ENCODE measurements at places on chromosomes 5 and 9.

GRCh38 chr9:124357721-124358361, 57.4 kb downstream of the PSMB7 start:
- no peak for DNase-seq

DNA sequence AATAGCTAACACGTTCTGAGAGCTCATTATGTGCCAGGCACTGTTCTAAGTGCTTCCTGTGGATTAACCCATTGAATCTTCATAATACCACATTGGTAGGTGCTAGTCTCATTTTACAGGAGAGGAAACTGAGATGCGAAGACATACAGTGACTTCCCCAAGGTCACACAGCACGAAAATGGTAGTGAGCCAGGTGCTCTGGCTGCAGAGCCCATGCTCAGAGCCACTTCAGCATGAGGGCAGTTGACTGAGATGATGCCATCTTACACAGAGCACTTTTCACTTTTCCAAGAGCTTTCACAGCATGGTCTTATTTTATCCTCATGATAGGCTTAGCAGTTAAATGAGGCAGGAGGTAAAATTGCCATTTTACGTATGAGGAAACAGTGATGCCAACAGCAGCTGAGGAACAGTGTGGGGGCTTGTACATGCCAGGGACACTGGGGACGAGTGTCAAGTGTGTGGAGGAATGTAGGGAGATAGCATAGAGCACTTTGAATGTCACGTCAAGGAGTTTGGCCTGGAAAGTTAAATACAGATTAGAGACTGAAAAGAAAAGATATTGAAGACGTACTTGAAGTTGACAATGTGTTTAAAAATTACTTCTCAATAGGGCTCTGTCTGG, 180.0 kb downstream of the KIF4B start:
- no peak for DNase-seq

DNA sequence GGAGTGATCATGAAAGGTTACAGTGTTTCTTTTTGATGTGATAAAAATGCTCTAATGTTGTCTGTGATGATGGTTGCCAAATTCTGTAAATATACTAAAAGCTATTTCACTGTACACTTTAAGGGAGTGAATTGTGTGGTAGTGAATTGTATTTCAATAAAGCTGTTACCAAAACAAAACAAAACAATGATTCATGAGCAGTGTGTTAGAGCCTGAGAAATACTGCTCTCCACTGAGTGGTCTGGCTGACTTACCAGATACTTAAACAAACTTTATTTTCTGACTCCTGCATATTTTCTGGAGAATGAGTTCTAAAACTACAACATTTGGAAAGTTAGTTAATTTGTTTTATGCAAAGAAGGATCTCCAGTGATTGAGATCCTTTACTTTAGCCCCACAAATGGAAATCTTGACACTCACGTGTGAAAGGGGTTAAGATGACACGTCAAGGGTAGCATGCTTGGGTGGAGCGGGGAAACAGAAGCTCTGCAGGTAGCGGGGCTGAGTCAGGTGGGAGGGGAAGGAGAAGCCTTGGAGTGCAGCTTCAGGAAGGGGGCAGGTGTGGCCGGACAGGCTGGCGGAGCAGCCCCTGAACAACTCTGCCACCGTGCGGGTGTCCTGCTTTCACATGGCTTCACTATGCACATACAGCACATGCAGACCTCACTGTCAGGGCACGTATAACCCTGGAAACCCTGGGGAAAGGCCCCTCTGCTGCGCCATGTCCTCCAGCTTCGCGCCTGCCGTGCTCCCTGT, 256.7 kb downstream of the IRX1 start:
- DNase-seq = no peak

DNA sequence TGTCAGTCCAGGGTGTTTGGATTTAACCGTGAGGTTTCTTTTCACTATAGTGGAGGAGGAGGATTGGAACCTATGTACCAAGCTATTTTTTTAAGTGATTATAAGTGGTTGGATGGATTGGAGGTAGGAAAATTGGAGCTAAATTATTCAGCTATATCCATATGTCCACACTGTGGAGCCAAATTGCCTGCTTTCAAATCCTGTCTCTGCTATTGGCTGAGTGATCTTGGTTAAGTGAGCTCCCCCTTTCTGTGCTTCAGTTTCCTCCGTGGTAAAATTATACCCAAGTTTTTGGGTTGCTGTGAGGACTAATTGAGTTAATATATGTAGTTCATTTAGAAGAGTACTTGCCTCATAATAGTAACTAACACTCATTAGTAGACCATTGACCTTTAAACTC, 2.5 kb downstream of the CENPP start:
- DNase-seq = no peak

DNA sequence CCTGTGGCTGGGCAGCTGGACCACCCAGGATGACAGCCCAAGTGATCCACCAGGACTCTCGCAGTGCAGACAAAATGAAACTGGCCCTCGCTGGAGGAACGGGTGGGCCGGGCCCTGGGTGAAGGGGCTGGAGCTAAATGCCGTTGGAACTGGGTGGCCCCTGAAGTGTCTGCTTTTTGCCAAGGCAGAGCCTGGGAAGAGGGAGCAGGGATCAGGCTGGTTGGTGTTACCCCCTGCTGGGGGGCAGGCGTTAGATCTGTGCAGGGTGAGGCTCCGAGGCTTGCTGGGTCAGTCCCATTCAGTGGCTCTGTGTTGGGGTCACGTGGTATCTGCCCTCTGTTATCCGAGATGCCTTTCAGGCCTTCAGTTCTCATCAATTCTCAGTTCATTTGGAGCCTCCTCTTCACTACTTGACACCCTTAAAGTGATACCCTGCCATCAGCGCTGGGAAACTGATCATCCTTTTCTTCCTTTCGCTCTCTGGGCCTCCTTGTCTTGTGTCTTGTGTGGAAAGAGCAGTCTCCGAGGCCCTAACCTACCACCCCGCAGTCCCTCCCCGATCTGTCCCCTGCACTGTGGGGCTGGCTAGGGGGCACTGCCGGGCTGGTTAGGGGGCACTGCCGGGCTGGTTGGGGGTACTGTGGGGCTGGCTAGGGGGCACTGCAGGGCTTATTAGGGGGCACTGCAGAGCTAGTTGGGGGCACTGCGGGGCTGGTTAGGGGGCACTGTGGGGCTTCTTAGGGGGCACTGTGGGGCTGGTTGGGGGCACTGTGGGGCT, 37.3 kb downstream of the COL5A1 start:
- no peak for DNase-seq

DNA sequence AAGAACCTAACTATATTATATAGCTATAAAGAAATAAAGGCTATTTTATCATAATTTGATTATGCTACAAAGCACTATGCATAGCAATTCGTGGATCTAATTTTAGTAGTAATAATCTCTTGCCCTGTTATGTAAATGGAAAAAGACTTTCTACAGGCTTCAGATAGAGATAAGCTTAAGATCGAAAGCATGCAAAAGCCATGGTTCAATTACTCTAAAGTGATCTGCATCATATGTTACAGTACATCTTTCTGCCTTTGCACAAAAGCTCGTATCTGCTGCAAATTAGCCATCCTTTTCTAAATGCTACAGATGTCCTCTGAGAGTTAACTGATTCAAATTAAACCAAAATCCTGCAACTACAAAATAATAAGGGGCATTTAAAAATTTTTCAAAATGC, 234.8 kb upstream of the TMEM161B start:
- no peak for DNase-seq

- no peak for DNase-seq
Observed at GRCh38 chr5:122879076-122879475, 33.7 kb downstream of the SNX24 start.

GRCh38 chr5:3845230-3845629, 249.6 kb downstream of the IRX1 start:
- DNase-seq = no peak

DNA sequence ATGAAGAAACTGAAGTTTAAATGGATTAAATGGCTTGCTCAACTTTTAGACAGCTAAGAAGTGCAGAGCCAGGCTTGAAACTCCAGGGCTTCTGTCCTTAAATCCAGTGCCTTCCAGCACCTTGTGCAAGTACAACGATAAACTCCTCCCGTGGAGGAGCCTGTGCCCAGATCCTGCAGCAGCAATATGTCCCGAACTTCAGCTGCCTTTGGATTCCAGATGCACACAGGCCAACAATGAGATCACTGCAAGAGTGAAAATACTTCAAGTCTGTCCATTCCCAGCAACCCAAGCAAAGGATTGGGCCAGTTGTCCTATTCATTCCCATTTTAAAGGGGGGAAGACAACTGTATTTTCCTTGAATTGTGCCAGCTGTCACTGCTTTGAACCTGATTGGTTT, 199.6 kb downstream of the CRB2 start:
- no peak for DNase-seq

DNA sequence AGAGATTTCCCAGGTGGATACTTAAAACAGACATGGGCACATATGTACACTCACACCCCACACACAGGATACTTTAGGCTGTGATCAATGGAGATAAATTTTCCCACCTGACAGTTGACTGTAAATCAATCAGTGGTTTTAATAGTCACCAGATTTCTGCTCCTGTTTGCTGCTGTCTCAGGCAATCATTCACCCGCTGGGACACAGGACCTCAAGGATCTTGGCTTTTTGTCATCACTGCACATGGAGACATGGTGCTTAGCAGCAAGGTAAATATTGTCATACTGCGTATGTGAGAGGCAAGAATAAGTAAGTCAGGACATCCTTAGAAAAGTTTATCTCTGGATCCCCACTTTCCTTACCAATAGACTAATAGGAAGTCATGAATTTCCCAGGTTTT, 60.8 kb upstream of the KLF9 start:
- no peak for DNase-seq

DNA sequence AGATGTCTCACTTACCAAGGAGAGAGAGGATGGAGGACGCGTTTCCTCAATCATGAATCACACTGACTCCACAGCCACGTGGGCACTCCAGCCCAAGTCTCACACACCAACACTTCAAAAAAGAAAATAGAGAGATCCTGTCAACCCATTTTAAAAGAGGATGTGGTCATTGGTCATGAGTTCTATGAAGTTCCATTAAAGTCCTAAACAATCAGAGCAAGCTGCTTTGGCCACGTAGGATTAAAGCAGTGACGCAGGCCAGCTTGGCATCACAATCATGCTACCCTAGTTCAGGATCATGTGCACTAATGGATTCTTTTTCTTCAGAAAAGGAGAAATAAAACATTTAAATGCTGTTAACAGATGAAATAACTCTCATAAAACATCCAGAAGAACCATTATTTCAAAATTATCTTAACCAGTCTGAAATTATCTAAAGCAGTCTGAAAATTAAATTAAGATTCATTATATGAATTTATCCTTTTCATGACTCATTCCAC, 108.1 kb downstream of the SEMA5A start:
- no peak for DNase-seq

GRCh38 chr5:78640662-78641474, 7.7 kb downstream of the LHFPL2 start:
- DNase-seq = no peak

DNA sequence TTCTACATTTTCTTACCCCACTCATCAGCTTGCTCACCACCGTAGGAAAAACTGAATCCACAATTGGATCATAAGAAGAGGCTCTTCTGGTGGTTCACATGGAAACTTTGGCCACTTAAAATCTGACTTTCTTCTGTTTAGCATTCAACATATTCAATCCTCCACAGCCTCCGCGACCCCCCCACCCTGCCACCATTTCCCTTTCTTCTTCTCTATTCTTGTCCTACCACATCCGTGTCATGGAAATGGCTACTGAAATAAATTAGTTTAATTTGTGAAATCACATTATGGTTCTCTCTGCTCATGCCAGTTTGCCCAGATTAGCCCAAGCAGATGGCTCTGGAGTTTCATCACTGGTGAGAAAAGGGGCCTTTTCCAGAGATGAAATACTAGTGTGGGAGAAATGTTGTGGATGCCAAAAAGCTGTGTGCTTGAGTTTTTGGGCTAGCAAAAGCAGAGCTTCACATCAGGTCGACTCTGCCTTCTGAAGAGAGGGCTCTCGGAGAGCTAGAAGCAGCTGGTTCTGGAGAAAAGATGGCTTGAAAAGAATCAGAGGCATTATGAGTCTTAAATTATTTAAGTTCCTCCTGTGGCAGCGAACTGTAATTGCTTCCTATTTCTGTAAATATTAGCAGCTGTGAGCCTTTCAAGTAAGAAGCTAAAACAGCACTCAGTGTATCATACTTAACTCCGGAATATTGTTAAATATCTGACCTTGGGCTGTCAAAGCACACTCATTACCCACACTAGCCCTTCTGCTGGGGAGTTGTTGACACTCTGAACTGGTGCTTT, 107.1 kb downstream of the MAT2B start:
- DNase-seq = no peak

DNA sequence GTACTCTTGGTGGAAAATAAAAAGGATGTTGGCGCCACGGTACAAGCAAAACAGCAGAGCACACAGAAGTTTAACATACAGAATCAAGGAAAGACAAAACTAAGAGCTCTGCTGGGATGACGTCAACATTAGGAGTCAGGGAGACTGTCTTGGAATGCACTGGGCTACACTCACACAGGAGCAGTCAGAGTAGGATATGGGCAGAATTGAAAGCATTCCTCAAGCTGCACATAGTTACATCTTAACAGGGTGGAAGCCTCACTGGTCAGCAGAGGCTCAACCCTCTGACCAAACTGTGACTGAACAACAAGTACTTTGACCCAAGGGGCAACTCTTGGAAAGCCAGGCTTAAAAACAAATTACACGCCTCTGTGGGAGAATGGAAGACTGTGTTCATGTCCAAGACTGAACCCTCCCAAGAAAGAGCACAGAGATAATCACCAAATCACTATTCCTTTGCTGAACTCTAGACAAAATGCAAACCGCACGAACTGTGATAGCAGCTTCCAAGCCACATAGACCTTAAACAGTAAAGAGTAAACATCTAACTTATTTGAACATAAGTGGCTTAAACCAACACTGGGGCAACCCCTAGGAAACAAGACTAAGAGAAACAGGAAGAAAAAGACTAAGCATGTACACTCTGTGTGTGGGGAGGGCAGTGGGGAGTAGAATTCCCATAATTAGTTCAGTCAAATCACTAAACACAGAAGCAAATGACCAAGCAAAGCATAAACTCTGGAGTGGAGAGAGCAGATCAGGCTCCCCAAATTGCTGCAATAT, 772.7 kb downstream of the PRELID2 start:
- no peak for DNase-seq

DNA sequence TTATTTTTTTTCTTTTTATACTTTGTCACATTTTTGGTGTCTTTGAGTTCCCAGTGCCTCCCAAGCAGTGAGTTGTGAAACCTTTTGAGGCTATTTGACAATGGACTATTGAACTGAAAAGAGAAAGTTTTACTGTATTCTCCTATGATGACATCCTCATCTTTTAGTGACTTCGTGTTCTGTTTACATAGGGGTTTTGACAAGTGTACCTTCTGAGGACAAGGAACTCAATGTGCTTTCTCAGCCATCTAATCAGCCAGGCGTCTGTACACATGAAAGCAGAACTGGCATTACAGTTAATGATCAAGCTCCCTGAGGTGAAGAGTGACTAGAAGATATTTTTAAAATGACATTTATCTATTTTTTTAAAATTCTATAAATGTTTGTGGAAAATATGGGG, 175.5 kb downstream of the ANXA1 start:
- DNase-seq = no peak
